ENCODE measurements at places on chromosomes 1 and 21. TPM values are rescaled to one million over a fixed set of nuclear protein-coding genes. Genes with fewer than 3 reads are reported as not detected.

C21orf91 gene
- total RNA-seq: 38.7 TPM

DNA sequence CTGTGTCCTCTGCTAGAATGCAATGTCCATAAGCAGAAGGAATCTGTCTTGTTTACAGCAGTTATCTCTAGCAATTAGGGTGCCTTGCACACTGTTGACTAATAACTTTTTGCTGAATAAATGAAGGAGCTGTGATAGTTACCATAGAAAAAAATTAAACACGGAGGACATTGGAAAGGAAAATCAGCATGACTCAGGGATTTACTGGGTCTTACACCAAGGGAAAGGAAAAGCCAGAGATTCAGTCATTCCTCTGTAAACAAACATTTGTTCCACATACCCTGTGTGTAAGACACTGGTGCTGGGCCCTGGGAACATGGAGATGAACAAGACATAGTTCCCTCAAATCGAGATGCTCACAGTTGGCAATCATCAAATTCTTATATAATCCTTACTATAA, 183.3 kb downstream of the PTGER3 start:
- no peak for DNase-seq

DNA sequence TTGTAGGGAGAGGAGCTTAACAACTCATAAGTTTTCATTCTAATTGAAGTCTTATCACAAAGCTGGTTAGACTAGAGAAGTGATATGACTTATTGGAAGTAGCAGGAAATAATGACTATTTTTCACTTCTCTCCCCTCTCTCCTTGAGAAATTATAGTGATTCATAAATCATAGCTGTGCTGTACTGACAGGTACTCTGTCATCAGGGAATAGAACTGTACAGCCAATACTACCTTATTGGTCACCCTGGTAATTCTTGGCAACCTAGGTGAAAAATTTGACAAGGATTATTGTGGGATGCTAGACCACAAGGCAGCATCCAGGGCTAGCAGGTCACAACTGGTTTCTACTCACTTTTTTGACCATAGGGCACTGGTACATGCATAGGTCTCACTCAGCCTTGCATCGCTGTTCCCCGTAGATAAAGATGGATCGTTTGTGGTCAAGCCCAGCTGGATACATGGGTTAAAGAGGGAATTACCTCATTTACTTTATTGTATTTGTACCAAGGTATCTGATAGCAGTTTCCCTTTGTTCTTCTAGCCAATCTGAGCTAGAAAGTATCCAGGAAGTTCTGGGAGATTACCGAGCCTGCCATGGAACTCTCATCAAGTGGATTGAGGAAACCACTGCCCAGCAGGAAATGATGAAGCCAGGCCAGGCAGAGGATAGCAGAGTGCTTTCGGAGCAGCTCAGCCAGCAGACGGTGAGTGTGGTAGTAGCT, 113.6 kb downstream of the MACF1 start:
- DNase-seq: no peak

HIPK1 gene
- 63.6 TPM for total RNA-seq

DNA sequence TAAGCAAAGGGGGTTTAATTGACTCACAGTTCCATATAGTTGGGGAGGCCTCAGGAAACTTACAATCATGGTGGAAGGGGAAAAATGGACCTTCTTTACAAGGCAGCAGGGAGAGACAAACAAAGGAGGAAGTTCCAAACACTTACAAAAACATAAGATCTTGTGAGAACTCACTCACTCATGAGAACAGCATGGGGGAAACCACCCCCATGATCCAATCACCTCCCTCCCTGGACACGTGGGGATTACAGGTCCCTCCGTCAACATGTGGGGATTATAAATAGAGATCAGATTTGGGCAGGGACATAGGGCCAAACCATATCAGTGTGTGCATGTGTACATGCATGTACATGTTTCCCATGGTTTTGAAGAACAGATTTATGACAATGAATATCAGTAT, 5.5 kb upstream of the SMG7 start:
- no peak for DNase-seq

KIF21B gene
- 24.2 TPM for total RNA-seq

USP1 gene
- 72.5 TPM for total RNA-seq

DNA sequence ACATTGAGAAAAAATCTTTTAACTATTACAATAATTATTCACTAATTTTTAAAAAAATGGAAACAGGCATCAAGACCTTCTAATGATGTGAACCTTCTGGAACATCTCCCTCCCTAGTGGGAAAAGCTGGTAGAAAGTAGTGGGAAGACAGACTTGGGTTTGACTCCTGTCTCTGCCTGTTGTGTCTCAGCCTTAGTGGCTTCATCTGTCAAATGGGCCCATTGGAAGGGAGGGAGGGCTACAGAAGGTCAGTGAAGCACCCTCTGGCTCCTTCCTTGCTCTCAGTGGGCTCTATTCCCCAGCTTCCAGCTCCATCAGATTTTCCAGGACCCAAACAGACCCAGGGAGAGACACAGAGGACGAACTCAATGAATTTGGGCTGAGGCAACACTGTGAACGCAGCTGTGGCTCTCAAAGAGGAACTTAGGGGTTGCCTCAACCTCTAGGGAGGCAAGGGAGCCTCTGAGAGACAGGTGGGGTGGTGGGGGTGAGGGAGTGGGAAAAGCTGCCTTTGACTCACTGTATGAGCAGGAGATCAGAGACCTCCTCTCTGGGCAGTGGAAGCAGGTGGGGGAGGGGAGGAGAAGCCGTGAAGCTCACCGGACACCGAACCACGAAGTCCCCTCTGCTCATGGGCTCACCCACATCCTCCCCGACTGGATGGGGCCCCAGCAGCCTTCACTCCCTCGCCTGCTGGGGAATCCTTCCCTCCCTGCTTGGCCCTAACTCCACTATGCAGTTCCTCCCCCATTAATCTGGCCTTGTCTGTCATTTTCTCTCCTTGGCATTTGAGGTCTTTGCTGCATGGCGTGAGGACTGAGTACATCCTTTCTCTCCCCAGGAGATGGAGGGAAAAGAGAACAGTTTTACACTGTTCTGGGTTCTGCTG, 4.5 kb downstream of the CNR2 start:
- no peak for DNase-seq

- no peak for DNase-seq
Measured at GRCh38 chr1:170321113-170321512, 175.4 kb downstream of the NTMT2 start.

GRCh38 chr1:98368995-98369394, 292.5 kb upstream of the SNX7 start:
- DNase-seq: no peak

DNA sequence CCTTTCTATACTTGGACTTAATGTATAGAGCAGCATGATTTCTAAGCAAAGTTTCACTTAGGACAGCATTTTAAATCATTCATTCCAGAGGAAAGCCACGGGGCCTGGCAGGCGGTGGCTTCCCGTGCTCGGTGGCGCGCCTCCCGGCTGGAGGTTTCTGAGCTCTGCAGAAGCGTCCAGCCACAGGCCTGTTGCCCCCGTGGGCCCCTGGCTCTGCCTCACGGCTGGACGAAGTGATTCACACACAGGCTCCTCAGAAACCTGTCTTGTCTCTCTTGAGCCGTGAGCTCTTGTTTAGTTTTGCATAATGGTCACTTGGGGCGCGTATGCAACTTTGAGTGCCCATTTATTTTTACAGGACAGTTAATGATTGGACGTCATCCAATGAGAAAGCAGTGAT, 22.1 kb upstream of the DIP2A start:
- DNase-seq: no peak

- no peak for DNase-seq
Measured at GRCh38 chr1:36481771-36482723, 666 bp downstream of the CSF3R start.

TMEM82 gene
- not detected for total RNA-seq

- peak; percentile 70 for DNase-seq
Measured at GRCh38 chr1:1777950-1778662, at the start of gene NADK. NADK (minus strand) TSS chr1:1778470; CDS start chr1:1765406, 13,064 bp downstream.

ATG4C gene
- 9.4 TPM for total RNA-seq

MX2 gene
- total RNA-seq: 7.6 TPM

DNA sequence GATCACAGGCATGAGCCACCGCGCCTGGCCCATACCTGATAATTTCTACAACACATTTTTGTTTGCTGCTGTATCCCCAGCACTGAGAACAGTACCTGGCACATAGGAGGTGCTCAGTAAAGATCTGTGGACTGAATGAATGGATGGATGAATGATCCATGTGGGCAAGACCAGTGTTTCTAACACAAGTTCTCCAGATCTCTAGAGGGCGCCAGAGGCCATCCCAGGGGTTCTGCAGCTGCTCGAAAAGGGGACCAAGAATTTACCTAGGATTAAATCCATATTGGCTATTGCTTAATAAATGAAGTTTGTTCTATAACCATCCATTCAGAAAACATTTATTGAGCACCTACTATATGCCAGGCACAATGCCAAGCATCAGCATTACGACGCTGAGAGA, 167.7 kb downstream of the ACTL8 start:
- DNase-seq: no peak

DNA sequence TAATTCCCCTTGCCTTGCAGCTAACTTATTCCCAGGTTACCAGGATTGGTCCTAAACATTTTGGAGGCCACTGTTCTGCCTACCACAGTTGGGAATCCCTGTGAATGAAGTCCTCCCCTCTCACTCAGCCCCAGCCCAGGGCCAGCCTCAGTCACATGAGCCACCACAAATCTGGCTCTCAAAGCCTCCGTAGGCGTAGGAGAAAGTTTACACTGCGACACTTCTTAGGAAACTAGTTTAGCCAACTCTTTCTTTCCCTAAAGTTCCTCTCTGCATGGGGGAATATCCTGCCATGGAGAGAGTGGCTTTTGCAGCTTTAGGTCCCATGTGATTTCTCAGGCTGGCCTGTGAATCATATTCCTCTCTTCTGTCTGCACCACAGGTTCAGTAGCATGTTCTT, 45.7 kb upstream of the ETV3 start:
- no peak for DNase-seq

- DNase-seq: no peak
Measured at GRCh38 chr21:26967062-26967913, at the start of gene ADAMTS5. ADAMTS5 (minus strand) TSS chr21:26967088; CDS start chr21:26966391, 697 bp downstream.

- DNase-seq: no peak
Measured at GRCh38 chr1:207884266-207885029, 26.5 kb downstream of the CD34 start.

DNA sequence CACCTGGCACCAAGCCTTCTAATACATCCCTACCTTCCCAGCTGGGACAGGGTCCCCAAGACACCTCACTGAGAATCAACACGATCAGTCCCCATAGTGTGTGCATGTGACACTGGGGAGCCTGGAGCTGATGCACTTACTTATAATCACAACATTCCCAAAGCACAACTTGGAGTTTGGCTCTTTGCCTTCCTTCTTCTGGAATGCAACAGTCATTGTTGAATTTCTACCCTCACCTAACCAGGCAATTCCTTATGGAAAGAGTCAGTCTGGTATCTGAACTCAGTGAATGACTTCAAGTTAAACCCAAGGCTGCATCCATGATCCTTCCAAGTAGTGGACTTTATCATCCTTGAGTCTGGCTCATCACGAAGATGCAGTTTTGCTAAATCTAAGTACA, 86.1 kb downstream of the DSCAM start:
- DNase-seq: no peak

DNA sequence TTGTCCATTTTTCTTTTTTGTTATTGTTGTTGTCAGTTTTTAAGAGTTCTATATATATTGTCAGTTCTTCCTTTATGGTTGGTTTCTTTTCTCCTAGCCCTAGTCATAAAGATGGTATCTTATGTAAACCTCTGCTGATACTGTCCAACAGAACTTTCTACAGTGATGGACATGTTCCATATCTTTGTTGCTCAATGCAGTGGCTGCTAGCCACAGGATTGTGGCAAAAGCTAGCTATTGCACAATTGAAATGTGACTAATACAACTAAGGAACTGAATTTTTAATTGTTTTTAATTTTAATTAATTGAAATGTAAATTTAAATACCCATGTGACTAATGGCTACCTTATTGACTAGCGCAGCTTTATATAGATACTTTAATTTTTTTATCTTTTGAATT, 411.8 kb upstream of the PTBP2 start:
- no peak for DNase-seq

- DNase-seq: no peak
Measured at GRCh38 chr1:226111098-226111882, 48.8 kb downstream of the H3-3A start.

DNA sequence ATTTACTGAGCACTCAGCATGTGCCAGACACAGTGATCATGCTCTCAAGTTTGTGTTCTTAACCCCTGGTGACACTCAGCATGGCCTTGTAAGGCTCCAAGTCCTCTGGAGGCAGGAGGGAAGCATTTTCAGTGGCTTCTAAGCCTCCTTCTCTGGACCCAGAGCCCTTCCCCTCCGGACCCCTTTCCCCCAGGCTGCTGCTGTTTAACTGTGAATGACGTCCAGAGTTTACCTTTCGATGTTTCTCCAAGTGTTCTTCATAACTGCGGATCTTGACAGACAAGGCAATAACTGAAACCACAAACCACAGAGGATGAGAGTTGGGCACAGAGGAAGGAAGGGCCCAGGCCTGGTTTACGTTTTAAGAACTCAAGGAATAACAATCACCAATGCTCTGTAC, 6.5 kb downstream of the MRPS15 start:
- DNase-seq: no peak

GRCh38 chr1:16205891-16206546, 6.4 kb downstream of the ARHGEF19 start:
- DNase-seq: no peak

GJA8 gene
- not detected for total RNA-seq
